GM13976 (cell line): ENCODE measurements at places on chromosomes 16 and 17.

- DNase-seq = peak; percentile 92
Measured at GRCh38 chr17:58692239-58693055, at the start of gene RAD51C. Gene RAD51C (plus strand): TSS chr17:58692602. CDS start chr17:58692644, 42 bp downstream.

DNA sequence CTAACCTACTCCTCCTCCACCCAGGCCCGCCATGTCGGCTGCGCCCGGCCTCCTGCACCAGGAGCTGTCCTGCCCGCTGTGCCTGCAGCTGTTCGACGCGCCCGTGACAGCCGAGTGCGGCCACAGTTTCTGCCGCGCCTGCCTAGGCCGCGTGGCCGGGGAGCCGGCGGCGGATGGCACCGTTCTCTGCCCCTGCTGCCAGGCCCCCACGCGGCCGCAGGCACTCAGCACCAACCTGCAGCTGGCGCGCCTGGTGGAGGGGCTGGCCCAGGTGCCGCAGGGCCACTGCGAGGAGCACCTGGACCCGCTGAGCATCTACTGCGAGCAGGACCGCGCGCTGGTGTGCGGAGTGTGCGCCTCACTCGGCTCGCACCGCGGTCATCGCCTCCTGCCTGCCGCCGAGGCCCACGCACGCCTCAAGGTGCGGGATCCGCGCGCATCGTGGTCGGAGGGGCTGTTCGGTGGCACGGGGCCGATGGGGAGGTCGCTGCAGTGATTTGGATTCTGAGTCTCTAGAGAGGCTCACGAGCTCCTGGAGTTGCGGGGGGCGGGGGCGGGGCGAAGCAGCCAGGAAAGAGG is 878 bp downstream of the TRIM72 start:
- DNase-seq = no peak

- no peak for DNase-seq
Measured at GRCh38 chr17:4956493-4957061, 5.7 kb downstream of the ENO3 start.

DNA sequence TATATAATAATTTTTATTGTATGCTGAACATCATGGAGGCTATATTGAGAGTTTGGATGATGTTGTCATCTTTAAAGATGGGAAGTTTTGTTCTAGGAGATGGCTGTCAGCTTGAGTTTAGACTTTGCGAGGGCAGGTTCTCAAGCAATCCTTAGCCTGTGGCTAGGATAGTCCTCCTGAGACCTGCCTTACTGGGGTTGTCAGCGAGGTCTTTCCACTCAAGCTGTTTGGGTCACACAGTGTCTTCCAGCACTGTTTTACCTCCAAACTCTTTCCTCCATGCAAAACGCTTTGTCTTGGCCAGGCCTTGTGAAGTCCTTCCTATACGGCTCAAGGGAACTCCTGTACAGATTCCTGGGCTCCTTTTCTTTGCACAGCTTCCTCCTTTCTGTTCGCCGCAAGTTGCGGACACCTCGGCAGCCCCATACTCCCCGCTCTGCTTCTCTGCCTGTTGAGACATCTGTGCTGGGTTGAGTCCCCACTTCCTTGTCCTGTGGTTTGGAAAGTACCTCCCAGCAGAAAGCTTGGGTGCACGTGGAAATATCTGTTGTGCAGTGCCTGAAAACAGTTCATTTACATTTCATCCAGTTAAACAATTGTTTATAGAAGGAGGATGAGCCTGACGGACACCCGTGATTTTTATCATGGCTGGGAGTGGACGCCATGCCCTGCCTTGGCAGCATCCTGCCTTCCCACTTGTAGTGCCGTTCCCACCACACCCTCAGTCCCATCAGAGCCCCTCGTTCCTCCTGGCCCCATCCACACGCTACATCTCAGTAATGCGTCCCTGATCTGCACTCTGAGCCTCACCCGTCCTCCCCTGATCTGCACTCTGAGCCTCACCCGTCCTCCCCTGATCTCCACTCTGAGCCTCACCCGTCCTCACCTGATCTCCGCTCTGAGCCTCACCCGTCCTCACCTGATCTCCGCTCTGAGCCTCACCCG is 55.0 kb upstream of the CBFA2T3 start:
- peak; percentile 79 for DNase-seq

DNA sequence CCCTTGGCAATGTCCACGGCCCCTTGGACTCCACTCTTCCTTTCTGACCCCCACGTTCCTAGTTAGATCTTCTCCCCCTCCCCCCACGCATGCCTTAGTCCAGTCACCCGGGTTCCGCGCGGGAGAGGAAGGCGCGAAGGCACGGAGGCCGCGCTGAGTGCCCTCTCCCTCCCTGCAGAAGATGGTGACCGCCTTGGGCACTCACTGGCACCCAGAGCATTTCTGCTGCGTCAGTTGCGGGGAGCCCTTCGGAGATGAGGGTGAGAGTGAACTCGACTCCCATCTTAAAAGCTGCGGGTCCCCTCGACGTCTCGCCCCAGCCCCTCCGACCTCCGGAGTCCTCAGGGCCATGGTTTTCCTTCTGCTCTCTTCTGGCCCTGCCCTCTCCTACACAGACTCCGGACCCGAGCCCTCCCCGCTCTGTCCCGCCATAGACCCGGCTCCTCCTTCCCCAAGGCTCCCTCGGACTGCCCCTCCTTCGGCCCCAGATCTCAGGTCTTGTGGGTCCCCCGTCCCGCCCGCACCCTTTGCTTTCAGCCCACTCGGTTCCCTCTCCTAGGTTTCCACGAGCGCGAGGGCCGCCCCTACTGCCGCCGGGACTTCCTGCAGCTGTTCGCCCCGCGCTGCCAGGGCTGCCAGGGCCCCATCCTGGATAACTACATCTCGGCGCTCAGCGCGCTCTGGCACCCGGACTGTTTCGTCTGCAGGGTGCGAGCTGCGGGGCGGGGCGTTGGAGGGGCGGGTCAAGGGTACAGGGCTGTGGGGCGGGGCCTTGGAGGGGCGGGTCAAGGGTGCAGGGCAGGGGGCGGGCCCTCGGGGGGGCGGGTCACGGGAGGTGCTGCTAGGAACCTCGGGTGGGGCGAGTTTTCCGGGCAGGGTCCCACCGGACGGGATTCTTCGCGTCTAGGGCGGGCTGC is 4.6 kb downstream of the TGFB1I1 start:
- peak; percentile 93 for DNase-seq
